ENCODE measurements at places on chromosomes 6 and 20.

- DNase-seq, result no peak
Measured at GRCh38 chr6:119043783-119044182, 34.7 kb downstream of the FAM184A start.

GRCh38 chr6:56927538-56928453, 27.1 kb upstream of the BEND6 start:
- no peak for DNase-seq

DNA sequence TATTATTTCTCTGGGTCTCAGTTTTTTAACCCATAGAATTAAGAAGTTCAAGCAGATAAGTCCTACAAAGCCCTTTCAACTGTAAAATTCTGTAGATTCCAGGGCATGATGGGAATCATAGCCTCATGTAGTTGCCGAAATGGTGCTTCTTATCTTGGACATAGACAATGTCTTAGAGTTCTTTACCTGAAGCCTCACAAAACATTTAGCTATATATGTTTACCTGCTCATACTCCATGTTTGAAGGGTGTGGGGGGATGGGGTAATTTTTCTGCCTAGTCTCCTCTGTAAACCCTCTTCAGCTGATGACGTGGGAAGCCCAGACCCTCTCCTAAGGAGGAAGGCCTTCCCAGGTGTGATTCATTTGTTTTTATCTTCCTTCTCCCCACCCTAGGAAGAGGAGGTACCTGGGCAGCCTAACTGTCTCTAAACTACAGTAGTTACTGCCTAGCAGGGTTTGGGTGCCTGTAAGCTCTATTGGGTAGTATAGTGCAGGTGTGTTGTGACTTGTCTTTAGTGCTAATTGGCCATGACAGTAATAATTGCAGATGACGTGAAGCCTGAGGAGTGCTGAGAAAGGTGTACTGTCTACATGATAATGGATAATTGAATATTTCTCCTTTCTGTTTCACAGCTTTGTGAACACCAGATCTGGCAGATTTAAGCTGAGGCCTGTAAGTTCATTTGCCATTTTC, 230.8 kb downstream of the TFAP2B start:
- DNase-seq, result no peak

DNA sequence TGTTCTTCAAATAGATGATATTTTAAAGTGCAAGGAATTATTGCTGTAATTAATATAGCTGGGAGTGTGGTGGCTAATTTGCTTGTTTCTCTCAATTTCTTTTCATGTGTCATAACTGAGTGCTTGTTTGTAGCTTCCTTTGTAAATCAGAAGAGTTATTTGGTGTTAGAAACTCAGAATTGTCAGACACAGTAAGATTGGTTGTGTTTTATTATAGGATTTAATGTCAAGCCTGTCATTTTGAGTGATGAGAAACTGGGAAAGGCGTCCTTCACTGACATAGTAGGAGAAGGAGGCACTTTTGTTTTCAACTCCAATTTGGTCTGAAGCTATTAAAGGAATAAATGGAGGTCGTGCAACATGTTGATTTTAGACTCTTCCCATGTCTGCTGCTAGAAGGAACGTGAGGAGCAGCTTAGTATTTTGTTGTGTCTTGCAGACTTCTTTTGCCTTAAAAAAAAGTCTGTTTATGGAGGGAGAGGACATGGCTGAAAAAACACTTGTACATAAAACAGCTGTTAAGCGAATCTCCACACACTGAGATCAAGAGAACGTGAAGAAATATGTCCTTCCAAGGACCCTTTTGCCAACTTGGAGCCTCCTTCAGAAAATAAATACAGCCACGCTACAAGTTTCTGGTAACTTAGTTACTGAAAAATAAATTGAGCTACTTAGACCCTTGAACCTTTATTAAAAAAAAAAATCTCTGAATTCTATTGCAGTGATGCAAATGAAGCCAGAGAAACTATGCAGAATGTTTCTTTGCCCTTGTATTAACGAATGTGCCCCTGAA, 59.5 kb downstream of the BMP6 start:
- no peak for DNase-seq

DNA sequence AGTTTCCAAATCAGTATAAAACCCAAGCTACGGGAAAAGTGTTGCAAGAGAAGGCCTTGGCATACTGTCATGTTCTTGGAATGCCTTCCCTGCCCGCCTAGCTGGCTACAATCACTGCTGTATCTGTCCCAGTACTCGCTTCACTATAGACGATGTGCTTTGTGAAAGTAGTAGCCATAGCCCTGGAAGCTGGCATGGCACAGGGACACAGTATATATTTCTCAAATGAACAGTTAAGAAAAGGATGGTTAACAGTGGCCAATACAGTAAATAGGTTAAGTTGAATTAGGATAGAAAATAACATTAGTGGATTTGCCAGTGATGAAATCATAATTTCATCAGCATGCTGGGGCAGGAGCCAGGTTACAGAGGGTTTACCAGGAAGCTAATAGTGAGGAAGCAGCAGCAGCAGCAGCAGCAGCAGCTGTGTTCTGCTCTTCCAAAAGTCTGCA, 499.3 kb downstream of the CDKAL1 start:
- no peak for DNase-seq

DNA sequence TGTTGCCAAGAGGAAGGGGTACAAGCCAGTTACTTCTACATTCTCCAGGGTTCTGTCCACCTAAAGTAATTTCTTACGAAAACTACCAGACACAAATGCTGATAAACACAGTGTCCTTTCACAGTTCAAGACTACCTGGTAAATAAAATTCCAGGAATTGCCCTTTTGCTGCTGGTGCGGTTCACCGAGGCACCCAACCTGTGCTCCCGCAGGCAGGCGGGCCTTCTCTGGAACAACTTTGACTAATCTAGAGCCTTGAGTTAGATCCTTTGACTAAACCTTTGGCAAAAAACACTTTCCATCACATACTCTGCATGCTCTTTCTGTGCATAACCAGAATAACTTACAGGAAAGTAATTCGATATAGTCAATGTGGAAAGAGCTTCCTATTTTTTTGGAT, 107.0 kb downstream of the HUS1B start:
- DNase-seq, result no peak

GRCh38 chr6:27098956-27099355, 148.5 kb upstream of the PRSS16 start:
- no peak for DNase-seq

DNA sequence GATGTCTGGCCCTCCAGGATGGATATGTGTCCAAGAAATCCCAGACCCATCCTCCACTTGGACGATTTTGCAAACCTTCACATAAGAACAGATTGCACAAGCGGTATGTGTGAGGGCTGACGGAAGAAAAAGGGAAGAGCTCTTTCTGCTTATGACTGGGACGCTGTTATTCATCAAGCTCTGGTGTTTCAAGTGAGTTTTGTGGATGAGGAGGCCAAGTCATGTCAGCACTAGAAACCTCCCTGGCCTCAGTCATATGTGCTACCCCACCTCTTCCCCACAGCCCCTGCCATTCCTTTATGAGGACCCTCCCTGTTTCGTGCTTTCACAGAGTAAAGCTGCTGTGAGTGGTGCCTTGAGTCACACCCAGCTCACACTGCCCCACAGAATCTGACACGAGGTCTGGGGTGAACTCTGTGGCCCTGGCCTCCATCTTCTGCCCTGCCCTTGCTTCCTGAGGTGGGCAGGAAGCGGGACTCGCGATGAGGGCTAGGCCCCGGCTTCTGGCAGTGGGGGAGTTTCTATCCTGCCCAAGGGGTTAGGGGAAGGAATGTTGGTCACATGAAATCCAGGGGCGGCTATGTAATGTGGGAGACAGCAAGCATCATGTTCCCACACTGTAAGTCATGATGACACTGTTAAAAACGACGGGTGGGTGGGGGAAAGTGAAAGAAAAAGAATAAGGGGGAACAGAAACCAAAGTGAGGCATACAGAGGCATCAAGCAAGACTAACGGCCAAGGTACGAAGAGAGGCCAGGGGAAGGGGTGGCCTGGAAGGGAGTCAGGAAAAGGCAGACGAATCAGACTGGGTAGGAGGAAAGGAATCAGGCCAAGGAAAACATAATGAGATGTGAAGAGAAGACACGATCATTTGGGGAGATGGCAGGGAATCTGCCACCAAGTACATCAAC, 78.1 kb downstream of the PRDM1 start:
- peak; percentile 55 for DNase-seq

DNA sequence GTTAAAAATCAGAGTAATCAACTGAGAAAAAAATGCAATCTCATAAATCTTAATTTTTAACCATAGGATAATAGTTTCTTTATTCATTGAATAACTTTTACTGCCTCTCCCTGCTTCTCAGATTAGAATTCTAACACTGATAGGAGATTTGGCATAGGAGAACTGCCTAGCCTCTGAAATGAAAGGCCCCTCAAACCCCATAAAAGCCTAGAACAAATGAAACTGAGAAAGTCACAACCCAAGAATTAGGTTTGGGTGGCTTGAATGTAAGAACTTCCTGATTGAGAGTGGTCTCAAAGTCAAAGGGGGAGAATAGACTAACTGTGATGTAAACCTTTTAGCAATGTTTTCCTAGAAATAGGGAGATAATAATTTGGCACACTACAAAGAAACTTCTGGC, 52.2 kb downstream of the SAMD5 start:
- no peak for DNase-seq

DNA sequence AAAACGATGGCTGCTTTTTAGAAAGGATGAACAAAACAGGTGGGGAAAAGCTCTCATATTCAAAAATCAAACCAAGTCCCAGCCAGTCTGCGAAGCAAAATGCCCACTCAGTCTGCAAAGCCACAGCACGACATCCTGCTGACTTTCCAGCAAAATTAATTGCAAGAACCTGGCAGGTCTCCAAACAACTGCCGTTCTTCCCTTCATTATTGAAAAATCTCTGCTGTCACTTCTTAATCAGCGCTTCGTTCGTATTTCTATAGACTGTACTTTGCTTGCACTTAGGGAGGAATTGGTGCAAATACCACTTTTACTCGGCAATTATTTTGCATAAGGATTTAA, 222.4 kb downstream of the CBLN4 start:
- DNase-seq, result no peak

- no peak for DNase-seq
Measured at GRCh38 chr6:28764761-28765282, 159.0 kb downstream of the TRIM27 start.

DNA sequence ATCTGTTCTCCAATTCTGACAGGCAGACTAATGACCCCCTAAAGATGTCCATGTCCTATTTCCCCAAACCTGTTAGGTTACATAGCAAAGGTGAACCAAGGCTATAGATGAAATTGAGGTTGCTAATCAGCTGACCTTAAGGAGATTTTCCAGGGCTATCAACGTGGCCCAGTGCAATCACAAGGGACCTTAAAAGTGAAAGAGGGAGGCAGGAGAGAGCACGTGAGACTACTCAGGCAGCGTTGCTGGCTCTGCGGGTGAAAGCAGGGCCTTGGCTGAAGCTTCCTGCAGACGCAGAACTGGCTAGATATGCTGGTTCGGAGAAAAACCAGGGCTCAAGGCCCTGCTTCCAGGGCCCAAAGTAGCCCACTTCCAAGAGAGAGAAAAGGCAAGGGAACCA, 78.7 kb downstream of the NCOA7 start:
- DNase-seq, result no peak

DNA sequence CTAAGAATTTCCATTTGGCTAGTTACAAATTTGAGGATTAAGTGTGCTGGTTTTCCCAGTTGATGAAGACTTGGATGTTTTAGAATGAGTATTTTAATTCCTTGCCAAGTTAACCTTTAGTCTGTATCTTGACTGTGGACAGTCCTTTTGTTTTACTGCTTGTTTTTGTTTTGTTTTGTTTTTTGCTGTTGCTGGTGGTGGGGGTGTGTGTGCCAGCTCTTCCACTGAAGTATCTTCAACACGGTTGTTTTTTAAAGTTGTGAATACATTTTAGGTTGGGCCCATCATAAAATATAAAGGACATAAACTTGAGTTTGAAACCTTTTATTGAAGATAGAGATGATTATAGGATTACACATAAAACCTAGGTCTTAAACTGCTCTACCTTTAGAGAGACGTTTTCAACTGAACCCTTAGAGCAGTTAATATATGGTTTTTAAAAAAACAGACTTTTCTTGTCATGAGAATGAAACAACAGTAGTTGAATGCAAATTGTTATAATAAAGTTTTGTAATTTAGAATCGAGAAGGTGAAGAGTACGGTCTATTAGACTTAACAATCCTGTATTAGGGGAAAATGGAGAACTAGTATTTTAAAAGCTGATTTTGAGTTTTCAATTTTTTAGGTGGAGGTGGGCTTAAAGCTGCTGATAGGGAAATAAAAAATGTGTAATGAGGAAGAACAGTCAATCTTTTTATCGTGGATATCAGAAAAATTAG, 4.0 kb downstream of the QKI start:
- DNase-seq, result no peak

DNA sequence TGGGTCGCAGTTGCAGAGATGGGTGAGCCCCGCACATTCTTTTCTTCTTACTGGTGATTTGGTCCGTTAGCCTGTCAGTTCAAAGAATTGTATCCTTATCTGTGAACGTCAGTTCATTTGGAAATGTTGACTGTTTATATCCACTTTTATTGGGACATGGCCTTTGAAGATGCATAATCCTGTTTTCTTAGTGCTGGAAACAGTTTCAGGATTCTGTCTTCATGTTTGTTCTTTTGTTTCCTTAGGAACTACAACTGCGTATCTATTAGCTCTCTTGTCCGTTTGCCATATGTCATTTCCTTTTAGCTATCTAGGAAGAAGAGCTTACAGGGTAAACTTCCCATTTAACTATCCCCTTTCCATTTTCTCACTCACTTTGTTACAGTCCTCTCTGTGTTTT, 35.0 kb upstream of the TULP1 start:
- DNase-seq, result no peak

- no peak for DNase-seq
Measured at GRCh38 chr6:54491431-54491830, 183.2 kb downstream of the TINAG start.

DNA sequence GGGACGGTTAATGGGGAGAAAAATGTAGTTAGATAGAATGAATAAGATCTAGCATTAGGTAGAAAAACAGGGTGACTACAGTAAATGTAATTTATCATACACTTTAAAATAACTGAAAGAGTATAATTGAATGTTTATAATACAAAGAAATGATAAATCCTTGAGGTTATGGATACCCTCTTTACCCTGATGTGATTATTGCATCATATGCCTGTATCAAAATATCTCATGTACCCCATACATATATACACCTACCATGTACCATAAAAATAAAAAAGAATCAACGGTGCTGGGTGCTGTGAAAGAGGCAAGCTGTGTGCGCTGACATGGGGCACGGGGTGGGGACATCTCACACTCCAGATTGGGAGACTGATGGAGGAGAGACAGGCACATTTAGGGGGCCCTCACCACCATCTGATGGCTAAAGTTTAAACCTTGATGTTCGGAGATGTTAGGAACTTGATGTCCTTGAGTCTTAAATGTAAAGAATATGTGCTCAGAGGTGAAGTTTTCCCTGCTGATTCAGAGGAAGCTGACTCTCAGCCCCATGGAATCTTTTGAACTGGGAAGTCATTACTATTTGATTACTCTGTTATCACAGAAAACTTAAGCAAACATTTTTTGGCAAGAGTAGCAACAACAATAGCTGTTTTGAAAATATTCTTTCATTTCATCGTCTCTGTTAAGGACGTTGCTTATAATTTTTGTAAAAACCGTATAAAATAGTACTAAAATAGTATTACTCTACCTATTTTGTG, 26.4 kb upstream of the RFPL4B start:
- peak; percentile 17 for DNase-seq
